Naive thymus-derived CD8-positive, alpha-beta T cell (primary cell): ENCODE measurements at places on chromosomes 3 and 15.

GRCh38 chr3:12737319-12737718 is 21.7 kb downstream of the TMEM40 start:
- DNase-seq, result no peak

GRCh38 chr3:13161021-13161759 is 88.0 kb upstream of the IQSEC1 start:
- no peak for DNase-seq

- no peak for DNase-seq
These were observed 54.8 kb upstream of the HES1 start for GRCh38 chr3:194080913-194081800.

DNA sequence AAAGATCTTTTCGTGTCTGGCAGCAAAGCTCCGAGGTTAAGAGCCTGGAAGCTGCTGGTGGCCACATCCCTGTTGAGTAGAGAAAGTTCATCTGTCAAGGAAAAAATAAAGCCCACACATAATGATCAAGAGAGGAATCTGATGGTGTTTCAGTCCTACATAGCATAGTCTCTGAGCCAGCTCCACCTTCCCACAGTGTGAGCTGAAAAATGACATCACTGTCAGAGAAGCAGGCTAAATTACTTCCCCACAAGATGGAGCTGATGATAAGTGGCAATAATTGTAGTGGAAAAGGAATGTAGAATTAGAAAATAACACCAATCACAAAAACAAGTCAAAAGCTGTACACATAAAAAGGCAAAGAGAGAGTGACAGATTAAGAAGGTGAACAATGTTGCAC is 84.5 kb downstream of the AQP9 start:
- no peak for DNase-seq

DNA sequence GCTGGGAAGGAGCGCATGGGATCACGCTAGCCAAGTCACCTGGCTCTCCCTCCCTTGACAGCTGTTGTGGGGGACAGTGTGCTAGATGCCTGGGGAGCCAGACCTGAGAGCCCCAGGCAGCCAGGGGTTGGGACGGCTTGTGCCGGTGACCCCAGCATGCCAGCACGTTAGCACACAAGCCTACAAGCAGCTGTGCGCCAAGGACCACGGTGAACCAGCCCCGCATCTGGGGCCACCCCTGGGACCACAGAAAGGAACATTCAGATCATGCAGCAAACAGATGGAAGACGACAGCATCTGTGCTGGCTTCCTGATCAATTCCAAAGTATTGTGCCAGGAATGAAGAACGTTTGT is 64.8 kb downstream of the NTRK3 start:
- DNase-seq, result no peak
